ENCODE measurements at places on chromosomes 16 and 17. TPM values are rescaled to one million over a fixed set of nuclear protein-coding genes. Genes with fewer than 3 reads are reported as not detected.

The KCNJ2 gene
- total RNA-seq = 10.2 TPM

The CLEC10A gene
- not detected for total RNA-seq

The IGFALS gene
- total RNA-seq = not detected

The TMEM114 gene
- not detected for total RNA-seq

The PTGES3L gene
- total RNA-seq = 5.8 TPM

Data from astrocyte (in vitro differentiated cells and primary cell).